ENCODE measurements at places on chromosomes 13 and 19.

DNA sequence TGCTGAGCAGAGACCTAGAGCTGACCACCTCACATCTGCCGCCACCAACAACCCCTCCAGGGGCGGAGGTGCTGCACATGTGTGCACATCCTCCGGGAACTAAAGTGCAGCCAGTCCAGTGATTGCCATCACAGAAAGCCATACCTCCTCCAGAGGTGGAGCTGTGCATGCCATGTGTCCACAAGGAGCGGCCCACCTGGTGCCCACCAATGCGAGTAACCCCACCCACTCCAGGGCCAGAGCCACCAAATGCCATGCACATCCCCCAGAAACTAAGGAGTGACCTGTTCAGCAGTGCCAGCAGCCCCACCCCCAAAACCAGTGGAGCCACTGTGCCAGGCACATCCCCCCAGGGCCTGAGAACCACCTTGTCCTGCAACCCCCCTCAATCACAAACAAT is 557.9 kb downstream of the UQCRFS1 start:
- no peak for DNase-seq

DNA sequence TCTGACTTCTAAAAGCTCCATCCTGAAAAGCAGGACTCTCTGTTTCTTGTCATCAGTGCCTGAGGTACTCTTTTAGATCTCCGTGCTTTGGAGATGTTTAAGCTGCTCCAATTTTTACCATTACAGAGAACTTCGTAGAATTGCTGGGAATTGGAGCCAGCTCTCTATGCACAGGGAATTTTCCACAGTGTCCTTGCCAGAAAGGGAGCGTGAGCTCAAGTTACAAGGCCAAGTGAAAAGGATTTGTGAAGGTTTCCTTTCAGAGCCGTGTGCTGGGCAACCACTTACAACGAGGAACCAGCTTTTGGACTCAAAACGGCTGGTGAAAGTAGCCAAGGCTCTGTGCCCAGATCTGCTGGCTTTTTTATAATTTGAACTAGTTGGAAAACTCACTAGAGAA is 82.6 kb downstream of the NUFIP1 start:
- DNase-seq, result peak; percentile 64

- peak; percentile 15 for DNase-seq
Observed at GRCh38 chr13:101845245-101846020, 393.0 kb downstream of the ITGBL1 start.

DNA sequence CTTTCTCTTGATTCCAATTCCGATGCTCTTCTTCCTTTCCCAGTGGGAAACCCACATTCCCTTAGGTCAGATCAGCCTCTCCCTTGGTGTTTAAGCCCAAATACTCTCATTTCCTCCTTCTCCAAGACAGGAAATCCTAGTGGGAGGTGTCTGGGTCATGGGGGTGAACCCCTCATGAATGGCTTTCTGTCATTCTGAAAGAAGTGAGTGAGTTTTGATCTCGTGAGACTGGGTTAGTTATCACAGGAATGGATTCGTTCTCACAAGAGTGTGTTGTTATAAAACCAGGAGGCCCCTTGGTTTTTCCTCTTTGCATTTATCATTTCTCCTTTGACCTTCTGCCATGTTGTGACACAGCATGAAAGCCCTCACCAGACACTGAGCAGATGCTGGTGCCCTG is 76.2 kb upstream of the MTIF3 start:
- DNase-seq, result no peak

DNA sequence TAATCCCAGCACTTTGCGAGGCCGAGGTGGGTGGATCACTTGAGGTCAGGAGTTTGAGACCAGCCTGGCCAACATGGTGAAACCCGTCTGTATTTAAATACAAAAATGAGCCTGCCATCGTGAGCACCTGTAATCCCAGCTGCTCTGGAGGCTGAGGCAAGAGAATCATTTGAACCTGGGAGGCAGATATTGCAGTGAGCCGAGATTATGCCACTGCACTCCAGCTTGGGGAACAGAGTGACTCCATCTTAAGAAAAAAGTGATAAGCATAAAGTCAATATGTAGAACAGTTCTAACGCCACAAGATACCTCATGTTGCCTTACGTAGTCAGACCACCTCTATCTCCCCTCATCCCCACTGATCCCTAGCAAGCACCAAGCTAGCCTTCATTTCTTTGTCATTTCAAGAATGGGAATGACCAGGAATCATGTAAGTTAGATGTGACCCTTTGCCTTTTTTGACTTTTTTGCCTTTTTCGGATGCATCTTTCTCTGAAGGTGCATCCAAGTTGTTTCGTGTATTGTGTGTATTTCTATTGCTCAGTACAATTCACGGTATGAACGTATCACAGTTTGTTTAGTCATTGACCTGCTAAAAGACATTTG is 6.4 kb downstream of the RPL21 start:
- no peak for DNase-seq

Measured in M059J (cell line).